ENCODE measurements at places on chromosomes 12 and 14. TPM values are rescaled to one million over a fixed set of nuclear protein-coding genes. Genes with fewer than 3 reads are reported as not detected.
A peak's percentile ranks its signal among the peaks of the same experiment; 100 is the strongest.

DNA sequence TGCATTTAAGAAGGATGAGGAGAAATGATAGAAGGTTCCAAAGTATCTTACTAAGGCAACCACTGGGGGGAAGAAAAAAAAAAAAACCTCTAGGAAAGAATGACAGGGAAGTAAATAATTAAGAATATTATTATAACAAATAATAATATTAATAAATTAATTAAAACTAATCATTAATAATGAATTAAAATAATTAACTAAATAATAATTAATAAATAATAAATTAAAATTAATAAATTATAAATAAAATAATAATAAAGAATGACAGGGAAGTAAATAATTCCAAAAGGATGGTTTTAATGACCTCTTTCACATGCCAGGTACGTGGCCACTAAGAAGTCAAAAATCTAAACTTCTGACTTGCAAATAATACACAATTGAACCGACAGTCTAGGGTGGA lies 9.9 kb downstream of the DBX2 start:
- no peak for DNase-seq

GRCh38 chr14:87896393-87897380 lies 96.3 kb downstream of the GALC start:
- DNase-seq: peak; percentile 56

GRCh38 chr12:127399451-127399850 lies 867.5 kb upstream of the TMEM132C start:
- no peak for DNase-seq

DNA sequence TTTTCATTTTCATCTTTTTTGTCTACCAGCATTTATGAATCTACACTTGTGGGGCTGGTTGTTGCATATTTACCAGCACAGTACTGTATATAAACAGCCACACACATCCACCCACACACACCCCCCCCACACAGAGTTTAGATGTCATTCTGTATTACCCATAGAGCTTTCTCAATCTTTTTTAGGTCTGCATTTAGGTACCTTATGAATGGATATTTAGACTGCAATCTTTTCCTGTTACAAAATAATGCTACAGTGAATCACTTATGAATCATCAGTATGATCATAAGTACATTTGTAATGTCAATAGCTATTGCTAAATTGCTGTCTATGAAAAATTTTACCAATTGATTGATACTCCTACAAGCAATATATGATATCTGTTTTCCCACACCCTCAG lies 67.3 kb upstream of the STK38L start:
- DNase-seq: peak; percentile 80

DNA sequence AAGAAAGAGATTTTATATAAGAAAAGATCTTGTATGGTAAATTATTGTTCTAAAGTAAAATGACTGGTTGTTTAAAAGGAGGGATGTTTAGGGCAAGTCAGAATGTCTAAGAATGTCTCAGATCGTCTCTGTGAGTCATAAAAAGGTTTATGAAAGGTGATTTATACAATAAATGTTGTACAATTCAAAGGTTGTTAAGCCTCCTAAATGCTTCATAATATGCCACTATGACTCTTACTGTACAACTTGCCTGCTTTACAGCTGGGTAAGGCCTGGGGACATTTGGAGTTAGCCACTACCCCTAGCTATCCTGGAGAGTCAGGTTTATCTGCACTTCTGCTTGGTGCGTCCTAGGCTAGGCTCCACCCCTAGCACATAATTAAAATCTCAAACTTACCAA lies 927.4 kb downstream of the FSCB start:
- no peak for DNase-seq

The IFNG-AS1 gene
- not detected for total RNA-seq

The NXPH4 gene
- total RNA-seq: 0.56 TPM

DNA sequence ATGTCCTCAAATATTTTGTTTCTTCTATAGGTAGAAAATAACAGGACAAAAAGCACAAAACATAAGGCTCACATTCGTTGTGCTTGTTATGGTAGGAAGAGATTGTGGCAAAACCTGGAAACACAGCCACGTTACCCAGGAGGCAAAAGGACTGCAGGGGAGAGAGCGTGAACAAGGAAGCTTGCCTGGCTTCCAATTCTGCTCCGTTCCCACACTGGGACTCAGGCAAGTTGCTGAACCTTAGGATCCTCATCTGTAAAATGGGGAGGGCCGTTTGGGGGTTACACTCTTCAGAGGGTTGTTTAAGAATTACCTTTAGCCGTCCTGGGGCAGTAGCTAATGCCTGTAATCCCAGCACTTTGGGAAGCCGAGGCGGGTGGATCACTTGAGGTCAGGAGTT lies 205.3 kb downstream of the SSPN start:
- DNase-seq: no peak

DNA sequence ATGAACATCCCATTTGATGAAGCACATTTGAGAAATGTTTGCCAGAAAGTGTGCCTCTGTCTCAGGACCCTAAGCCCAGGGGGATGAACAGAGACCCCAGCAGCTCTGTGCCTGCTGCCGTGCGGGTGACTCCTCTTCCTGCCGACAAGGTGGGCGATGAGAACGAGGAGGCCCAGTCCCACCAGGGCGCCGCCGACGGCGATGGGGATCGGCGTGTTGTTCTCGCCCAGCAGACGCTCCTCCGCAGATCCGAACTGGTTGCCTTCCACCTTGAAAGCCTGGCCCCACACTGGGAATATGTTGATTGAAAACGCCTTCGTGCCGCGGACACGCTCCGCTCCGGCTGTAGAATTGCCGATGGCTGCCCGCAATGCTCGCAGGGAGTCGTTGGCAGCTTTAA lies 44.1 kb downstream of the LRTM2 start:
- DNase-seq: no peak

- no peak for DNase-seq
Measured at GRCh38 chr14:53742233-53742620, 214.4 kb downstream of the BMP4 start.

The BDKRB1 gene
- 56.5 TPM for total RNA-seq

The POTEM gene
- total RNA-seq: not detected

GRCh38 chr12:24991209-24992049 lies 42.5 kb upstream of the BCAT1 start:
- DNase-seq: peak; percentile 75

GRCh38 chr14:93160353-93160801 lies 24.3 kb downstream of the MOAP1 start:
- no peak for DNase-seq

GRCh38 chr12:62530596-62530995 lies 64.0 kb downstream of the MON2 start:
- DNase-seq: peak; percentile 95

The SMCO2 gene
- total RNA-seq: not detected

The LYZ gene
- not detected for total RNA-seq

The GPR84 gene
- total RNA-seq: not detected

GRCh38 chr12:1738446-1738845 lies 47.6 kb downstream of the ADIPOR2 start:
- no peak for DNase-seq

DNA sequence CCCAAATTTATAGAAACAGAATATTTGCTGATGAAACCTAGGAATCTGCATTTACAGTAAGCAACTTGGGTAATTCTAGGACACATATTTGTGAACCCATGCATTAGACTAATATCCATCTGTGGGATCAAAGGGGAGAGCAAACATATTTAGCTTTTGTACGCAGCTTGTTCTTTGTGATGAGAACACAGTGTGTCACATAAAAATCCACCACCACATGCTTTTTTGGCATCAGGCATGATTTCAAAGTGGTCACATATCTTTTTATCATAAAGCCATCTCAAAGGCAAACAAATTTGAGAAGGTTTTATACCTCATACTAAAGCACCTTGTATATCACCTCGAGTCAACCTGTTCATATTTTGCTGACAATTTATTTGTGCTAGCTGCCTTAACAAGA lies 15.7 kb downstream of the DNAL1 start:
- DNase-seq: no peak

DNA sequence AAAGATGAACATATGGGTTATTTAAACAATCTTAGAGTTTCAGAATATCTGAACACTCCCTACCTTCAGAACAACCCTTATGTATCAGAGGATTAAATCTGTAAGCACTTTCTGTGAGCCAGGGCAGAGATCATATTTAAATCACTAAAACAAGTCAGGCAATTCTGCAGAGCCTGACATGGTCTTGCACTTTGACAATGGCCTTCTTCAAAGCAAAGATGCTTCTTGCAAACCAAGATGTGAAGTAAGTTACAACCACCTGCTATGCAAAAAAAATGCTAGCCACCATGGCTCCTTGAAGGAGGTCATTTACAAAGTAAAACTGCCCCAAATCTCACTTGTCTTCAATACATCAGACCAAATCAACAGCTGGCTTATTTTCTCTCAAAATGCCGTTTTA lies 3.2 kb downstream of the PPP1CC start:
- no peak for DNase-seq

- DNase-seq: peak; percentile 11
Measured at GRCh38 chr14:89013098-89013504, 188.7 kb downstream of the TTC8 start.

DNA sequence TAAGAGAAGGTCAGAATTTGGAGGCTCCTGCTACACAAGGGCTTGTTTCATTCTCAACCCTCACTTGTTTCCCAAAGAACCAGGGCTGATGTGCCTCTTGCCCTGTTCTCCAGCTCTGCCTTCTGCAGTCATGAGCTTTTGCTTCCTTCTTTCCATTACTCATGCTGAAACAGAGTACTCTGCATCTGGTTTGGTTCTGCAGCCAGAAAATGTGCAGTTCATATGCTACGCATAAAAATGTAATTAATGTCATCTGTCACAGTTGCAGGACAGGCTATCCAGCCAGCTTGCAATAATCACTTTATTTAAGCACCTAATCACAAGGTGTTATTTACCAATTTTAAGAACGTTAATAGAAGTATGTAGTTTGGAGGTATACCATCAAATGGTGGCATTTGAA lies 150.2 kb downstream of the SRGAP1 start:
- DNase-seq: peak; percentile 61

The NELL2 gene
- total RNA-seq: 0.28 TPM

GRCh38 chr14:100117633-100118395 lies 41.6 kb downstream of the DEGS2 start:
- DNase-seq: no peak

DNA sequence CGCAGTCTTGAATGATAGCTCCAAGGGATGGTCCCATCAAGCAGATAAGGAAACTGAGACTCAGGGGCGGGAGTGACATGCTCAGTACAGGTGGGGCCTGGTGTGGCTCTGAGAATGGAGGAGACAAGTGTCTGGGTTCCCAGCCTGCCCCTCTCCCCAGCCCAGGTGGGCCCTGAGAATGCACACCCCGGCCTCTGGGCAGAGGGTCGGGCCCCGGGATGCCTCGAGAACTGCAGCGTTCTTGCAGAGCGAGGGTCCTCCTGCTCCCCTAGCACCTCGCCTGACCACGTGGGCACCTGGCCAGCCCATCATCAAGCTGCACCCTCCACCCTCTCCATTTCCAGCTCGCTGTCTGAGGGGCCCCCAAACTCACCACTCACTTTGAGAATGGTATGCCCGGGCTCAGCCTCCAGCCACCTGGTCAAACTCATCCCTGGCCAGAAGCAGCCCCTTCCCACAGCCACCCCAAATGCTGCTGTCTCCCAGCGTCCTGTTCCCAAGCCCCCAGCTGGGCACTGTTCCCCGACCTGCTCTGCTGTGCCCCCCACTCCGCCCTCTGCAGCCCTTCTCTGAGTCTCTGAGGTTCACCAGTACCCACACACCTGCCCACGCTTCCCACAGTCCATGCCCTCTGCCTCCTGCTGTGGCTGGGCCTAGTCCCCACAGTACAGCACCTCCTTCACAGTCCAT lies 44.3 kb downstream of the CYP46A1 start:
- DNase-seq: no peak

DNA sequence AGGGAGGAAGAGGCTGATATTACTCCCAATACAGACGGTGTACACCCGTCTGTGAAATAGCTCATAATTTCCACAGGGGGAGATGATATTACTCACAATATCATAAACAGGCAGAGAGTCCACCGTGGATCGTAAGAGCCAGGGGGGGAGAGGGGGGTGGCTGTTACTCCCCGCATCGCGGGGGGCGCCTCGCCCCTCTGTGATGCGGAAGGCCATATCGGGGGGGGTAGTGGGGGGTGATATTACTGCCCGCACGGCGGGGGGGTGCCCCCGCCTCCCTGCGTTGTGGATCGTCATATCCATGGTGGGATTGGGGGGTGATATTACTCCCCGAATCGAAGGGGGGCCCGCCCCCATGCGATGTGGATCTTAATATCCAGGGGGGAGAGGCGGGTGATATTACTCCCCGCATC lies 91.9 kb downstream of the FRMD6 start:
- no peak for DNase-seq

DNA sequence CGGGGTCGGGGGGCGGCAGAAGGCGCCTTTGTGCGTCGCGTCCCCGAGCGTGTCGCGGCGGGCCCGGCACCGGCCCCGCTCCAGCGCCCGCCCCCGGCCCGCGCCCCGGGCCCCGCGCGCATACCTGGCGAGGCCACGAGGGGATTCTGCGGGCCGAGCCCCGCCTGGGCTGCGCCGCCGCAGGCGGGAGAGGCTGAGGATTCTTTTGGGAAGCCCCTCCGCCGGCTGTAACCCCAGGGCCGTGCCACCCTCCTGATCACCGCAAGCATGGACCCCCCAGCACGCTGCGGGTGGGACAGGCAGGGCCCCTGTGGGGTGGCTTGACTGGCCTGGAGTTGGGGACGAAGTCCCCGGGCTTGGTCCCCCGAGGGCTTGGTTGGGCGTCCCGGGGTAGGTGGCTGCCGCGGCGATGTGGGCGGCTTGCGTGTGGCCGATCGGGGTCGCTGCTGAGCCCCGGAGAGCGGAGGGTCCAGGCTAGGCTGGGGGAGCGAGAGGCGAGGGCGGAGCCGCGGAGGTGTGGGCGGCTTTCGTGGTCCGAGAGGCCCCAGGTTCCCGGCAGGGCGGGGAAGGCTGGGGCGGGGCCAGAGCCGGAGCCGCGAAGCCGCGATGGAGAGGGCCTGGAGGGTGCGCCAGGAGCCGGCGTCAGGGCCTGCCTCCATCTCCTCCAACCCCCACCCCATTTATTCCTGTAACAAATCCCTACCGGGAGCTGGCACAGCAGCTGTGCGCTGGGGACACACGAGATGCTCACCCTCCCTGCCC lies 28.4 kb upstream of the GPR132 start:
- DNase-seq: peak; percentile 72

The ENDOU gene
- under 0.01 TPM for total RNA-seq

DNA sequence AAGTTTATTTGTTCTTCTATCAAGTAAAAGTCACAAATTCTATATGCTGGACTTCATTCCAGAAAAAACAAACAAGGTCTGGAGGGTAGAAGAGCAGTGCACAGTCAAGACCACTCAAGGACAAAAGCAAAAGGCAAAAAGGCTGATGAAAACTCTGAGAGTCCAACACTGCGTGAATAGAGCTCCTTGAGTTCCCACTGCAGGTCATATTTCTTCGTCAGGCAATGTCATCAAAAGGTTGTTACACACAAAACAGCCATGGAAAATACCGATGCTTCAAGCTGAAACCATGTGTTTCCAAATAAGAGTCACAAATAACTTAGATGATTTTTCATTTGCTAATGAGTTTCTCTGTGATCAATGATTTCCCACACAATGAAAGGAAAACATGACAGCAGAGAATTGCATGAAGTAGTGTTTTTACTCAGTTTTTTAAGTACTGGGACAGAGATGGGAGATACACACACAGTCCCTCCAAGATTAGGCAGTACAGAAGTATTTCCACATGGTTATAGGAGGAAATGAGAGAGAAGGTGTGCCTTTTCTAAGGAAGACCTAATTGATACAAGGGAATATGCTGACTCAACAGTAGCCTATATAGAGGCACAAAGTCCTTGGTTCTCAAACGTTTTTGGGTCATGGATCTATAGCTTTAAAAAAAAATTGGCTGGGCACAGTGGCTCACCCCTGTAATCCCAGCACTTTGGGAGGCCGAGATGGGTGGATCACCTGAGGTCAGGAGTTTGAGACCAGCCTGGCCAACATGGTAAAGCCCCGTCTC lies 177.7 kb downstream of the MED13L start:
- DNase-seq: no peak

GRCh38 chr12:50572760-50573159 lies 68.0 kb downstream of the DIP2B start:
- no peak for DNase-seq

The BAZ2A gene
- total RNA-seq: 15.6 TPM

All from IMR-90 (cell line).